Activated CD8-positive, alpha-beta memory T cell treated with anti-CD3 and anti-CD28 coated beads, Interleukin-2, amount 50 U/mL, for 48 hours (primary cell): ENCODE measurements at places on chromosomes 3 and 15.

DNA sequence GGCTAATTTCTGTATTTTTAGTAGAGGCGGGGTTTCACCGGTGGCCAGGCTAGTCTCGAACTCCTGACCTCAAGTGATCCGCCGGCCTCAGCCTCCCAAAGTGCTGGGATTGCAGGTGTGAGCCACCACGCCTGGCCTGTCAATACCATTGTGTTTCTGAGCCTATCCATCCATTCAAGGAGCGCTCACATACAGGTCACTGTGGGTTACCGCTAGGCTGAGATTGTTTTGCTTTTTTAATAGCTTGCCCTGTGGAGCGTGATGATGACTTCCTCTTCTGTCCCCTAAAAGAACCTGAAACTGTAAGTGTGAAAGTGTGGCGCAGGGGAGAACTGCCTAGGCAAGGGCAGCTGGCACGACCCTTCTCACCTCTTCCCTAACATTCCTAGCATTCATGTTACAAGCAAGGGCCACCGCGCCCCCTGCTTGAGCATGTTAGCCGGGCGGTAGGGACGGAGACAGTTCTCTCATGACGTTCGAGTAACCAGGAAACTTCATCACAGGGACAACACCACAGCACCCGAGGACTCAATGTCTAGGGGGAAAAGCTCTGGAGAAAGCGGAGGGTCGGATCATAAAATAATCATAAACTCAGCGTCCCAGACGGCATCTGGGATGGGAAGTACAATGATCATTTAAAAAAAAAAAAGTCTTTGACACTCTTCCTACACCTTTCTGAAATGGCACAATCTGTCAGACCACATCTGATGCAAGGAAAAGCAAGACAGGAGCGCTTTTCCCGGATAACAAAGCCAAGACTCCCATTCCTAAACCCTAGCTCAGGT is 790 bp downstream of the LAMP3 start:
- no peak for DNase-seq

- no peak for DNase-seq
These were observed 4.9 kb downstream of the HDAC11 start for GRCh38 chr3:13484851-13485590.

DNA sequence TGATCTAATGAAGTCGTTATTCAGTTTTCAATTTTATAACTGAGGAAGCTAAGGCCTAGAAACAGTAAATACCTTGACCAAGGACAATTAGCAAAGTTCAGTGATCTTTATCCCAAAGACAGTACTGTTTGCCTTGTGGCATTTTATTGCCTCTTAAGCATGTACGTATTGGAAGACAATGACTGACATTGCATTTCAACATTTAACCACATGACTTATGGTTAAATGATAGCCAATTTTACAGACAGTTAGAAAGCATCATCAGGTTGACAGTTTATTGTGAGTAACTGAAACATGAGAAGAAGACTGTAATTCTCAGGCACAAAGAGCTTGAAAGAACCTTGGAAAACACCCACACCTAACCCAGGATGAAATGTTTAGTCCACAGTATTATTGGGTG is 390.8 kb upstream of the ZNF385D start:
- DNase-seq = no peak

GRCh38 chr15:39651881-39652280 is 71.0 kb downstream of the THBS1 start:
- no peak for DNase-seq

- DNase-seq = no peak
These were observed 486.4 kb downstream of the FHIT start for GRCh38 chr3:60764870-60765269.

GRCh38 chr3:134060561-134061385 is 31.0 kb upstream of the SLCO2A1 start:
- DNase-seq = no peak

GRCh38 chr3:41477399-41478014 is 278.2 kb downstream of the CTNNB1 start:
- no peak for DNase-seq

DNA sequence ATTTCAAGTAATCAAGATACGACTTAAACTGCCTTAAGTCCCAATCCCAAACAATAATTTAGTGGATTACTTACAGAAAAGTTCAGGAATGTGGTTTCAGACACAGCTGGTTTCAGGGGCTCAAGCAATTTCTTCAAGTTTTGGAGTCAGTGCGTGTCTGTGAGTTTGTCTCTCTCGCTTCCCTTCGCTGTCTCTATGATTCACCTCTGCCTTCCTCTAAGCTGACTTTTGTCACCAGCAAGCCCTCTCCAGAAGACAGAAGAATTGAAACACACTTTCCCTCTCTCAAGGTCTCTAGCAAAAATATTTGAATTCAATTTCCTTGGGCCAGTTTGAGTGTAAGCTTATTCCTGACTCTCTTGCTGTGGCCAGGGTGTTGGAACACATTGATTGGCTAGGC is 392.4 kb downstream of the EDEM1 start:
- no peak for DNase-seq

DNA sequence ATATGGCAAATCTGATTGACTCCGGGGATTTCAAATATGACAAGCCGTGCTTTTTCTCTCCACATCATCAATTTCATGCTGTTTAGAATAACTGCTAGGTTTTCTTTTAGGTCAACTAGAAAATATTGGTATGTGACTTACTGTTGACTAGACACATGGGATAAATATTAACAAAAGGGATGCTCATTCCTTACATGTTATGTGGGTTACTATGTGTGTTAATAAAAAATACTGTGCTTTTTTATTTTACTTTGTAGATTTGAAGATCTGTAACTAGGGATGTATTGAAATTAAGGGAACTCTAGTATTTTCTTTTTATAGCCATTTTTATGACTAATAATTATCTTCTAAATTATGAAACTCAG is 264.6 kb upstream of the COL8A1 start:
- DNase-seq = no peak
